GM12865 (cell line): ENCODE measurements at places on chromosomes 4 and X.

- no peak for DNase-seq
These were observed 19.8 kb downstream of the TSPAN5 start for GRCh38 chr4:98638661-98639060.

- no peak for DNase-seq
These were observed 148.8 kb downstream of the MGST2 start for GRCh38 chr4:139814323-139815015.

- DNase-seq, result no peak
These were observed 5.8 kb downstream of the MAEA start for GRCh38 chr4:1295405-1296055.

- peak; percentile 63 for DNase-seq
These were observed 550.9 kb upstream of the BOD1L1 start for GRCh38 chr4:14178421-14178820.

DNA sequence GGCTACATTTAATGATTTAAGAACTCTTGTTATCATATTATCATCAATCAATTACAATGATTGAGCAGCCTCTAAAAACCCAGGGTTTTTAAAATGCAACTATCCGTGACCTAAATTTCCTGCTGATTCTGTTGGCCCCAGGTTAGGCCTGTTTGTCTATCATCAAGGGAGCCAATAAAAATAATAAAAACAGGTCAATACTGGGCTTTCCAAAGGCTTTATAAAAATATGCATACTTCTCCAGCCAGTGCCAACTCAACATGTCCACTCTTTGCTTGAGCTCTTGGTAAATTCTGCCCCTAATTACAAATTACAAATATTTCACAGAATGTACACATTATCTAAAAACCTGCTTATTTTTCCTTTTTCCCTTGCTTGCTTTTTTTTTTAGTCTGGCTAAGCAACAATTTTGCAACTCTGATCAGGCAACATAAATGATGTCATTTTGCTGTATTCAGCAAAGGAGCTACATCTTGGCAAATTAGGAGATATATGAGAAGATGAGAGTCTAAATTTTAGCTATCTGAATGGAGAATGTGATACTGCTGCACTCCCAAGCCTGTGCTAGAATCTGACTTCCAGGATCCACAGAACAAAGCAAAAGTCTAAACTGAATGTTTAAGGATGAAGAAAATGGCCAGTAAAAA, 204.0 kb downstream of the SCFD2 start:
- DNase-seq, result no peak

DNA sequence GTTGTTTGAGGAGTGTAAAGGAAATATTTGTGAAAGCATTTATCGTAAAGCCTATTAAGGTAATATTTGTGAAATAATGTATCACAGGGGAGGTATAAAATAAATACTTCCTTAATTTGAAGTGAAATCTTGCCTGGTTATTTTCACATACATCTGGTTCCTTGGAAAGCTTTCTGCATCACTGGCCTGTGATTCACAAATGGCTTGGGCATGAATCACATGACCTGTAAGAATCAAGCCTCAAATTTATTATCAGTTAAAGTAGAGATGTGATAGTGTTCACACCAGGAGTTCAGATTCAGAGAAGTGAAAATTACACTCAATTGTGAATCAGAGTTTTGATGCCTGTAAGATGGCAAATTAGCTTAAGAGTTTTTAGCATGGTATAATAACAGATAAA, 1911.4 kb downstream of the STIM2 start:
- no peak for DNase-seq

GRCh38 chr4:180560896-180561295, 1682.3 kb upstream of the TENM3 start:
- DNase-seq, result no peak

GRCh38 chr4:3527101-3527913, 4.9 kb downstream of the LRPAP1 start:
- peak; percentile 0 for DNase-seq

DNA sequence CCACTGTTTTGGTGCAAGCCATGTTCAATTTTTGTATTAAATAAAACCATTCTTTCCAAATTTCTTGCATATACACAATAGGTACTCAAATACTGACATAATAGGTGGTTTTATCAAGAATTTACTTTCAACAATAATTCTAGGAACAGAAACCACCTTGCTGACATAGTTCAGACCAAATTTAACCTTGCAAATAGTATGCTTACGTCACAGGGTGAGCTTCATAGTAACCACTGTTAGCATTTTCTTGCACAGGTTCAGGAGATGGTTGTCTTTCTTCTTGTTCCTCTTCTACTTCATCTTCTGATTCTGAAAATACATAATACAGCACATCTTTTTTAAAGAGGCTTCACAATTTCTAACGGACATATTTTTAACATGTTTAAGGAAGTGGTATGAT, 17.6 kb downstream of the G3BP2 start:
- no peak for DNase-seq

DNA sequence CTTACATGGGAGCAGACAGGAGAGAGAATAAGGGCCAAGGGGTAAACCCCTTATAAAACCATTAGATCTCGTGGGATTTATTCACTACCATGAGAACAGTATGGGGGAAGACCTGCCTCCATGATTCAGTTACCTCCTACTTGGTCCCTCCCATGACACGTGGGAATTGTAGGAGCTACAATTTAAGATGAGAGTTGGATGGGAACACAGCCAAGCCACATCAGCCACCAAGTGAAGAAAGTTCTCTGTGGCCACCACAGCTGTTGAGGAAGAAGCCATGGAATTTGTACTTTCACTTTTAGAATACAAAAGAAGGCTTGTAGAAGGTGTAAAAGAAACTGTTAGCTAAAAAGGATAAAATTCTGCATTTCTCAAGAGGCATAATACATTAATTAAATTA, 67.0 kb upstream of the CXorf51A start:
- DNase-seq, result no peak

GRCh38 chr4:113982181-113982580, 2.7 kb upstream of the ARSJ start:
- no peak for DNase-seq
